ENCODE measurements at places on chromosomes 2 and 18.

GRCh38 chr2:205079173-205079572 lies 533.9 kb downstream of the PARD3B start:
- DNase-seq: no peak

GRCh38 chr2:150679456-150680120 lies 192.1 kb upstream of the RND3 start:
- DNase-seq: peak; percentile 32

DNA sequence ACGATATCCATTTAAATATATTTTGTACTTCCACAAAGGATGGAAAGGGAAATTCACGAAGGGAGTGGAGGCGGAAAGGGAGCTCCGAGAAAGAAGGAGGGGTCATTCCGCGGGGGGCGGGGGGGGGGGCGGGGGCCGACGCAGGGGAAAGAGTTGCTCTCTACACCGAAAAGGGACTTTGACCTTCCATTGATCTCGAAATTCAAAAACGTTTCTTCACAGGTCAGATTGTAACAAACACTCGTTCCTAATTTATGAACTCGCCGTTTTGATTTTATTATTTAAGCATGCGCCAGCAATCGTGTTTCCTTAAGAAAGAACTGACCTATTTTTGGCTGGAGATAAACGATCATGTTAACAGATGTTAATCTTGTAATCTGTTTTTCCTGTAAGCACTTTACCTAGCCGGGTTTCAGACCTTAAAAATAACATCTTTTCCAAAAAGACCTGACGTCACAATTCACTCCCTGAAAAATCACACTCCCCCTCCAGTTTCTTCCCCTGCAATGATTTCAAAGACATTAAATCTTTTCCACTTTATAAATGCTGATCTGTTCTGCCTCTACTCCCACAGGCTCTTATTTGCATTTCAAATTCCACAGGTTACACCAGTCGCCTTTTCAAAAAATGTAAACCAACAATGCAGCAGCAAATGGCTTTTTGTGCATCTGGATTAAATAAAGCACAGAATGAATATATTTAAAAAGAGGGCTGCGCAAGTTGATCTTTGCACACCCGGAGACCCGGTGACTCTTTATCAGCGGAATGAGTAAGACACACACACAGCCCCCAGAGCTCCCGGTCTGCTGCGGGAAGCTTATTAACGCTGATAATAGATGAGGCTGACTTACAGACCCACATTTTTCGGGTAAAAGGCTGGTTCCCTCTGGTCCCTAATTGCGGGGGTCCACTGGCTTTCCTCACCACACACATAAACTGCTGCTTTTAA lies 1.6 kb downstream of the ZNF516 start:
- peak; percentile 60 for DNase-seq

- DNase-seq: peak; percentile 67
Observed at GRCh38 chr18:28175150-28175929, 1.6 kb downstream of the CDH2 start.

DNA sequence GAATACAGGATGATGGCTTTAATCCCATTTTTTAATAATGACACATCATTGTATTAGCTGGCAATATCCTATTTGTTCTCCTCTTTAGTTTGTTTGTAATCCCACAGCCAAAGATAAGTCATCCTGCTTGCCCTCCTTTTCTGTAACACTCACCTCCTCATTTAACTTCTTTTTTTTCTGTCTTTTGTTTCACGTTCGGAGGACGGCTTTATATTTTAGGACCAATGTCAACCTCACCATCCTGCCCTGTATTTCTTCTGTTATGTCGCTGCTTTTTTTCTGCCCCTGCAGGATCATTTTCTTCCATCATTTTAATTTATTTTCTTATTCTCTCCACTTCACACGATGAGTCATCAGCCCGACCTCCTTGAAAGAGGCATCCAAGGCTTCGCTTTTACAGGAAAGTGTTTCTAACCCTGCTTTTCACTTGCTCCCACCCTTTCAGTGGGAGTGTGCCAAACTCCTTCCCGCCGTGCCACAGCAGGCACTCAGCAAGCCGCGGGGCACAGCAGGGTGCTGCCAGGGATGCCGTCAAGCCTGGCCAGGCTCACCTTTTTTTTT lies 11.4 kb downstream of the RAB31 start:
- DNase-seq: peak; percentile 90

DNA sequence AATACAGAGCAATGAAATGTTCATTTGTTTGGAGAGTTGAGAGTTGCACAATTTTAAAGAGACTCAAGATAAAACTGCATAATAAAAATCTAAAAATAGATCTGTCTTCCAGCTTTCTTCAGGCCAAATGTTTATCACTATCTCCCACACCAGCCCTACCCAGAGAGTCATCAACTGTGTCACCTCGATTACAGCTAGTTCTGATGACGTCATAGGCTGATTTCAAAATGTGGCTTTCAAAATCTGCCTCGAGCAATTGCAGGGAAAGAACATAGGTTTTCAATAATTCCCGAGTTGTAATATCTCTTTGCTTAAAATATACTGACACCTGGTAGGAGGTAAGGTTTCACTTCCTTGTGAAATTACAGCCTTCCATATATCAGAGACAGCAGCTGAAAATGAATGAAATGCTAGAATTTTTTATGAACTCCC lies 677.6 kb upstream of the ID2 start:
- peak; percentile 81 for DNase-seq

GRCh38 chr18:77035380-77036187 lies 97.0 kb downstream of the MBP start:
- peak; percentile 43 for DNase-seq

GRCh38 chr2:61632276-61633169 lies 94.4 kb upstream of the XPO1 start:
- DNase-seq: peak; percentile 42

DNA sequence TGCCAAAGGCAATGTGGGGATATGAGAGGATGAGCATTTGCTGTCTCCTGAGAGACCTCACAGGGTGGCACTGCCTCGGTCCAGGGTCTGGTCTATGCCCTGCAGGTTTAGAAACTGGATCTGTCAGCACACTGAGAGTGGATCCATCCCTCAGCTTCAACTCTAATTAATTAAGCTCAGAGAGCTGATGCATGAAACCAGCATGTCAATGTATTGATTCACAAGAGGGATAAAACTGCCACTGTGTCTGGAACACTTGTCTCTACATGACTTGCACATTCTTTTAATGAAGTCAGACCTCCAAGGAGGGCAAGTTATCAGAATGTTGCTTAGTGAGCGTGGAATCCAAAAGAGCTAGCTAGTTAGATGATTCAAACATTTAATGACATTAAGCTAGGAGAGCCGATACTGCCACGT lies 22.5 kb upstream of the POLE4 start:
- peak; percentile 61 for DNase-seq

DNA sequence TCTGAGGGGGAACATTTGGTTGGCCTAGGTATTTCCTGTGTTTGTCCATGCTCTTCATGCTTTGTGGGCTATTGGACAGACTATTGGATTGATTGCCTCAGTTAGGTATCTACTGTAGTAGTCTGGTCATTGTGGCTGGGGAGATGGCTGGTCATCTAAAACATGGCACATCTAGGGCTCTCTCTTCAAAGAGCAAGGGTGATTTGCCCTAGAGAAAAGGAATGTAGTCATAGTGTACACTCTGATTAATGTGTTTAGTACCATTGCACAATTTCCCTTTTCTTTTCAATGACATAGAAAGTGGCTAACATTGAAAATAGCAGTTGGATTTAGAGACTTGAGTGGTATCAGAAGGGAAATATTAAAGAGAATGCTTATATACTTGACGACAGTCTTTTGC lies 114.3 kb downstream of the LCLAT1 start:
- no peak for DNase-seq

DNA sequence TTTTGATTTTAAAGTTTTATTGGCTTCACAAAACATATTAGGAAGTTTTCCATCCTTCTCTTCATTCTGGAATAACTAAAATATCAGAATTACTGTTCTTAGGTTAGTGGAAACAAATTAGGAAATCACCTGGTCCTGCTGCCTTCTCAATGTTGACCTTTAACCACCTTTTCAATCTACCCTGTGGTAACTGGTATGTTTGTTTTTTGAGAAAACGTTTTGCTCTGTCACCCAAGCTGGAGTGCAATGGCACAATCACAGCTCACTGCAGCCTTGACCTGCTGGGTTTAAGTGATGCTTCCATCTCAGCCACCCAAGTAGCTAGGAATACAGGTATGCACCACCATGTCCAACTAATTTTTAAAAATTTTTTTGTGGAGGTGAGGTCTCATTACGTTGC lies 28.4 kb downstream of the ACYP2 start:
- no peak for DNase-seq

- peak; percentile 37 for DNase-seq
Observed at GRCh38 chr18:31679133-31679742, 5.1 kb downstream of the B4GALT6 start.

DNA sequence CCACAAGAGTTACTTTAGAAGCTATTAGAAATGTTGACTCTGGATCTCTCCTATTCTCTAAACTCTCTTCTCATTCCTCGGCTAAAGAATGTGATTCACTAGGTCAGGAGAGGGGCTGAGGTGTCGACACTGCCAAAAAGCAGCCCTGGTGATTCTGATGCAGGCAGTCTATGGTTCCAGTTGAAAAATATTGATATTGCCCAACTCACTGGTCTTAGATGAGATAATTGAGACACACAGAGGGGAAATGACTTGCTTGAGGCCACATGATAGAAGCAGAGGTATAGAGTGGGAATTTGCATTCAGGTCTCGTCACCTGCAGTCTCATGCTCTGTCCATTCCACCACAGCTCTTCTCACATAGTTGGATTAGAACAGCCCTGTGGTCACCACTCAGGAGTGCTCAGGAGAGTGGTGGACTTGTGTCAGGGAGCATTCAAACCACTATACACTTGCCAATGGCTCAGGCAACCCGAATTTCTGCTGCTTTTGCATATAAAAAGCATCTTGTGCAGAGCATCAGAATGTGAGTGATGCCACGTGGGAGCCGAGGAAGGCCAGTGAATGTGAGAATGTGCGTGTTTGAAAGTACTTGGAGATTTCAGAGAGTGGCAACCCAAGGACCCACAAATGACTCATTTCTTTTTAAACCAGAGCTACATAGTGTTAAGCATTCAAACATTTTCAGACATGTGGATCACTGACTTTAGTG lies 65.1 kb upstream of the CTLA4 start:
- DNase-seq: peak; percentile 94

DNA sequence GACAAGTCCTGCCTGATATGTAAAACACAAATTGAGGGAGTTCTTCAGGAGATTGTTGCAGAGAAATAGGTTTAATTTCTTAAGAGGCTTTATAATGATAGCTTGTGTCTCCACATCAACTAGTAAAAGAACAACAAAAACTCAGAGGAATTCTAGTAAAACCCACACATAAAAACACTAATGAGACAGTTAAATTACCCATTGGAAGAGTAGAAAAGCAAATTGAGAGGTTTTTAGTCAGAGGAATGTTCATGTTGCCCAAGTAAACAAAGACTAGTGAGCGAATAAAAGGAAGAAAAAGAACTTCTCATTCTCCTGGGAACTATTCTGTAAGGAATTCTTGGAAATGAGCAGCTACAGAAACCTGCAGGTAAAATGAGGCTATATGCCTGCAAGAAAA lies 330.6 kb downstream of the STK39 start:
- DNase-seq: no peak

DNA sequence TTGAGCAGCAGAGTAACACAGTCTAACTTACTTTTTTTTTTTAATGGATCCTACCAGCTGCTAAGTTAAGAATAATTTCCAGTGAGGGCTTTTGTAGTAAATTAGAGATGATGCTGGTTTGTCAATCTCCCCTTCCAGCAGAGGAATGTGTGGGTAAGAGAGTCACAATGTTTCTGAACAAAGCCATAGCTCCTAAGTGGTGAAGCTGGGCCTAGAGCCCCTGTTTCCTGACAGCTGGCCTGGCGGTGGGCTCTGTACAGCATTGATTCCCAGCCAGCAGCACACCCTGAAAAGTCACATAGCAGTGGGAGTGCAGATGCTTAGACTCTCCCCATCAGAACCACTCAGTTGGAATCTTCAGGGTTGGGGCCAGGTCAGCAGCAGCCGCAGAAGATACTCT lies 24.4 kb downstream of the CAPG start:
- no peak for DNase-seq

DNA sequence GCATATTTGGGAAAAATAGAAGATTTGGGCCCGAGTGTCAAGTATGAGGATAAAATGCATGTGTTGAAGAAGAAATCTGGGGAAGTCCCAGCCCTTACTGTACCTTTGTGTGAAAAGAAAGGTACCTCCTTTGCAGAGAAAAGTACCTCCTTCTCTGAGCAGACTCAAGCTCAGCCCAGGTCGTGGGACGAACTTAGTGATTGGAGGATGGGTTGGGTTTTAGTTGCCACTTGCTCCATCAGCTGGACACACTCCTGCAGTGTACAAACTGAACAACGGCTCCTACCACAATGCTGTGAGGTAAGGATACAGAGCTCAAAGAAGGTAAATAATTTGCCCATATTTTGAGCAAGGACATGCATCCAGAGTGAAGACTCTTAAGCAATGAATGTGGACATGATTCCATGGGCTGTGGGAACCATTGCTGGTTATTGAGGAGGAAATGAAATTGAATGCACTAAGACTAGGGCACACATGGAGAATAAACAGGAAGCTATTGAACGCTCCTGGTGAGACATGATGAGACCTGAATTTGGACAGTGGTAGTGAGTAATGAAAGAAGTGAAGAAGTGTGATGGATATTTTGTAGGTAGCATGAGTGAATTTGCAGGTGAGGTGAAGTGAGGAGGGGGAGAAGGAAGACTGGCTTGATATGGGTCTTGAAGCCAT lies 49.8 kb upstream of the IL1RL1 start:
- DNase-seq: no peak

GRCh38 chr2:192119536-192119935 lies 75.2 kb downstream of the TMEFF2 start:
- DNase-seq: no peak

- DNase-seq: peak; percentile 27
Observed at GRCh38 chr2:170177950-170178781, at the start of gene MYO3B. Gene MYO3B (plus strand): TSS chr2:170178147. CDS start chr2:170178288, 141 bp downstream.

- DNase-seq: no peak
Observed at GRCh38 chr18:70261141-70261788, 27.6 kb upstream of the SOCS6 start.

DNA sequence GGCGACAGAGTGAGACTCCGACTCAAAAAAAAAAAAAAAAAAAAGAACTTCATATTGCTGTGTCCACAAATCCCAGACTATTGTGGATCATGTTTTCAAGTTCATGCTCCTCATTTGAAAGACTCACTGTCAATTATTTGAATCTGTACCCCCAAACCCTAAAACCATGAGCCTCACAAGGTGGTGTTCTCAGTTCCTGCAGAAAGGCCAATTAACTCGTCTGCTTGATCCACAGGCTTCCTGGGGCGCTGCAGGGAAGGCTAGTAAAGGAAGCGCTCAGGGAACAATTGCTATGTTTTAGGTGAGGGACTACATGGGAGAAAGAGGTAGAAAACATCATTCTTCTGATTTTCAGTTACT lies 396.8 kb upstream of the NETO1 start:
- no peak for DNase-seq

Data from fibroblast of skin of back (primary cell).